Stimulated activated CD8-positive, alpha-beta memory T cell treated with anti-CD3 and anti-CD28 coated beads, Interleukin-12 subunit alpha, Interleukin-12 subunit beta, amount 100 ng/mL, for 4 hours (primary cell): ENCODE measurements at places on chromosomes 11 and 22.

DNA sequence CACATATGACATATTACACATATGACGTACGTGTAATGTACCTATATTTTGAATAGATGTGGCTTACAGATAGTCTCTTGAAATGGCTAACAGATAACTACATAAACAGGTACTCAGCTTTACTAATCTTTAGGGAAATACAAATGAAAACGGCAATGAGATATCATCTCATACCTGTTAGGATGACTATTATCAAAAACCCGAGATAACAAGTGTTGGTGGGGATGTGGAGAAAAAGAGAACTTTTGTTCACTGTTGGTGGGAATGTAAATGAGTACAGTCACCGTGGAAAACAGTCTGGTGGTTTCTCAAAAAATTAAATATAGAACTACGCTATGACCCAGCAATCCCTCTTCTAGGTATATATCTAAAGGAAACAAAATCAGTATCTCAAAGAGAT is 247.6 kb downstream of the ETS1 start:
- DNase-seq, result no peak

DNA sequence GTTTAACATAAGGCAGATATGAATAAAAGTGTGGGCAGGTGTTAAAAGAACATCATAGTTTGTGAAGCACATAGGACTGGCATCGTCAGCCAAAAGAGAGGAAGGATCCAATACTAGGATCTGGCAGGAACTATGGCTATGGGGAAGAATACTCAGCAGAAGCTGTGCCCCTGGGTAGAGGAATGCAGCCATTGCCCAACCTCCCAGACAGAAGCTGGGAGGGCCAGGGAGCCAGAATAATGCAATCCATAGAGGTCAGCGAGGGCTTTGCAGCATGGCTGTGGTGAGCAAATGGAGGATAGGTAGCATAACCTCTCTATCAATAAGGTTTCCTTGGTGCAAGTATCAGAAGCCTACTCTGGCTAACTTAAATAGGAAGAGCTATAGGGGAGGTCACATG is 11.7 kb upstream of the CSTF3 start:
- no peak for DNase-seq

- no peak for DNase-seq
These were observed 9.4 kb upstream of the IGF2 start for GRCh38 chr11:2148595-2148994.

DNA sequence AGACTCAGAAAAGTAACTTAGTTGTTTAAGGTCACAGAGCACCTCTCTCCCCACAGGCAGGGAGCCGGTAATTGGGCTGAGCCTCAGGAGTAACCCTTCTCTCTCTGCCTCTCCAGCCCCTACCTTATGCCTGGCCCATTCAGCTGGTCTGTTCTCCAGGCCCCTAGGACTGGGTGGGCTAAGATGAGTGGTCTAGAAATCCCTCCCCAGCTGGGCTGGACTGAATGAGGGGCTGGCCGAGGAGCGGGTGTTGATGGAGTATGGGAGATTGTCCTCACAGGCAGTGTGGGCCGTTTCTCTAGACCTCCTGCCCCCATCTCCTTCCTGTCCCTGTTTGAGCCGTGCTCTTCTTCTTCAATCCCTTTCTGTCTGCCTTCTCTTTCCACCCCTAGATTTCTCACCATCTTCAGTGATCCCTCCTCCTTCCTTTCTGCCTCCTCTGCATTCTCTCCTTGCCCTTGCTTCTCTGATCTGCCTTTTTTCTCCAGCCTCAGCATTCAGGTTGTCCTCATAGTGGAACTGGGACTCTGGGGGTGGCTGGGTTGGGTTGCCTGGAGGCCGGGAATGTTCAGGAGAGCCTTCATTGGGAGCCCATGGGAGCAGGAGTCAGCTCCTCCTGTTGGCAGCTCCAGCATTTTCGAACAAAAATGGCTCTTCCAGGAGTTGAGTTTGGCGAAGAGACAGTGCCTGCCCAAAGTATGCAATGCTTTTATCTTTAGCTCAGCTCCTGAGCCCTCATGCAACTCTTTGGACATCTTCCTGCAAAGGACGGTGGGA is 7.6 kb downstream of the ST3GAL4 start:
- DNase-seq, result no peak

GRCh38 chr11:9230296-9230695 is 34.9 kb downstream of the DENND5A start:
- no peak for DNase-seq

DNA sequence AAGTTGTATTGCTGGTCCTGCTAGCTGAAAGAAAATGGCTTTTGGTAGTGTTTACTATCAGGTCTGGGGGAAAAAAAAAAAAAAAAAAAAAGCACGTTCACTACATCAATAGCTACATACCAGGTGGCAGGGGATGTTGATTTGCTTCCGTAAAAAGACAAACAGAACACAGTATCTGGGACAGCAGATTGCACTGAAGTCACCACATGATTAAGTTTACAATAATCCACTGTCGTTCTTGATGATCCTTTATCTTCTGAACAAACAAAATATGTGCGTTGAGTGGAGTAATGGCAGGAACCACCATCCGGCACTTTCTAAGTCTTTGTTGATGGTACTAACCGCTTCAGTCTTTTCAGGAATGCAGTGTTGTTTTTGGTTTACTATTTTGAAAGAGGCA is 48.7 kb downstream of the DDX6 start:
- DNase-seq, result no peak

GRCh38 chr22:45756558-45756957 is 84.9 kb downstream of the ATXN10 start:
- DNase-seq, result no peak

DNA sequence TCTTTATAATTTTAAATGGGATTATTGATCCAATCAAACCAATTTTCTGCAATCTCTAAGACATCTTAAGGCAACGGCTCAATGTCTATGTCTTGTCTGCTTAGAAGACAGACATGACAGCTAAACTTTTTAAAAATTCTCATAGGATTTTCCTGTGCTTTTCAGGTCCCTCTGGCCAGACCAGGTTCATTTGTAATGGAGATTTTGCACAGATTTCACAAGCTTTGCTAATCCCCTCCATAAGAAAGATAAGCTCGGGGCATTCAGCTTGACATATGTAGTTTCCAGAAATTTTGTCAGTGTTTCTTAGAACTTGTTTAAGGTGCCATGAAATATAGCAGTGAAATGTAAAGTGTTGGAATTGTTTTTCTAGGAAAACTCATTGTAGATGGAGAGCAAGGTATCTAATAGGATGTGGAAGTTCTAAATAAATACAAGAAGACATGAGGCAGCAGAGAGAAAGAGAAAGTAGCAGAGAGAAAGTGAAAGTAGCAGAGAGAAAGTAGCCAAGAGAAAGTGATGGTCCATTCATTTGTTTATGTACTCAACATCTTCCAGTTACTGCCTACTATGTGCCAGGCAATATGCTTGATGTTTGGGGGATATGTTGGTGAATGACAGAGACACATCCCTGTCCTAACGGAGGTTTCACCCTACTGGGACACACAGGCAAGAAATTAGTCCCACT is 219.1 kb upstream of the ARHGAP42 start:
- DNase-seq, result no peak

GRCh38 chr11:132770829-132771530 is 761.3 kb downstream of the OPCML start:
- DNase-seq, result no peak

DNA sequence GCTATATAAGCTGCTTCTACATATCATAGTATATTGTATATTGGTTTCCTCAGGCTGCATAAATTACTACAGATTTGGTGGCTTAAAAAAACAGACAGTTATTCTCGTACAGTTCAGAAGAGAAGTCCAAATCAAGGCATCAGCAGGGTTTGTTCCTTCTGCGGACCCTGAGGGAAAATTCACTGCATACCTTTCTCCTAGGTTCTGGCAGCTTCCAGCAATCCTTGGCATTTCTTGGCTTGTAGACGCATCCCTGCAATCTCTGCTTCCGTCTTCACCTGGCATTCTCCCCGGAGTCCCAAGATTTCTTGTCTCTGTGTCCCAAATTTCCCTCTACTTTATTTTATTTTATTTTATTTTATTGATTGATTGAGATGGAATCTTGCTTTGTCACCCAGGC is 142.8 kb downstream of the COMMD9 start:
- no peak for DNase-seq

- no peak for DNase-seq
These were observed 349.3 kb upstream of the B3GAT1 start for GRCh38 chr11:134761386-134761785.

DNA sequence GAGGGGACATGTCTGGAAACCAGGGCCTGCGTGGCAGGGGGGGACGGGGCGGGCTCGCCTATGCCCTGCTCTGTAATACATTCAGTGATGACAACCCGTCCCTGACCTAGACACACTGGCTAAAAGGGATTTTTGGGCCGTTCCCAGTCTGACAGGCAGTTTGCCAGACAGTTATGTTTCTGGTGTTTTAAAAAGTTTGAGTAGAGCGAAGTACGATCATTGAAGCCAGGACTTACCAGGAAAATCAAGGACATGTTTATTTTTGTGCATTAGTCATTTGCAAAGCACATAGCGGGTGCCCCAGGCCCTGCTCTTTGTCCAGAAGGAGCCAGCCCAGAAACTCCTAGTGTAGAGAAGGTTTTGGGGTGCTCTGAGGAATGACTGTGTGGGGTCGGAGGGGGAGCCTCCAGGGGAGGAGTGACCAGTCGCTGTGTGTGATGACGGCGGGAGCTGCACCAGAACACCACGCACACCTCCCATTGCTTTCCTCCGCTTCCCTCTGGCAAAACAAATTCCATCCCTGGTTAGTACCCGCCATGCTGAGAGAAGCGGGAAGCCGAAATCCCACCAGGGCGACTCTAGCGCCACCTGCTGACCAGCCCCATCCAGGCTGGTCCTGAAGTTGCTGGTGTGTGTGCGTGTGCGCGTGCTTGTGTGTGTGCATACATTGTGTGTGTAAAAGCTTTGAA is 50.8 kb downstream of the FBLN1 start:
- no peak for DNase-seq

DNA sequence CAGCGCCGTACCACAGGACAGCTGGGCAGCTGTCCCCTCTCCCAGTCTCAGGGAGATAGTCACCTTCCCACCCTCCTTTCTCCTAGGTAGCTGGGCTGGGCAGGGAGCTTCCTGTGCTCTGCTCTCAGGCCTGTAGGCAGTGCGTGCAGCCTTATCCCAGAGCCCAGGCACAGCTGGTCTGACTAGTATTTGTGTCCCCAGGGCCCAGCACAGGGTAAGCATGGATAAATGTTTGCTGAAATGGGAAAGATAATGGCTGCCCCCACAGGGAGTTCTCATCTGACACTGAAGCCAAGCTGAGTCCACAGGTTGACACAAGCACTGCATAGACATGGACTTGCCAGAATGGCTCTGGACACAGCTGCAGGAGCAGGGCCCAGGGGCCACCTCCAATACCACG is 9.8 kb downstream of the SLC15A3 start:
- DNase-seq, result no peak

DNA sequence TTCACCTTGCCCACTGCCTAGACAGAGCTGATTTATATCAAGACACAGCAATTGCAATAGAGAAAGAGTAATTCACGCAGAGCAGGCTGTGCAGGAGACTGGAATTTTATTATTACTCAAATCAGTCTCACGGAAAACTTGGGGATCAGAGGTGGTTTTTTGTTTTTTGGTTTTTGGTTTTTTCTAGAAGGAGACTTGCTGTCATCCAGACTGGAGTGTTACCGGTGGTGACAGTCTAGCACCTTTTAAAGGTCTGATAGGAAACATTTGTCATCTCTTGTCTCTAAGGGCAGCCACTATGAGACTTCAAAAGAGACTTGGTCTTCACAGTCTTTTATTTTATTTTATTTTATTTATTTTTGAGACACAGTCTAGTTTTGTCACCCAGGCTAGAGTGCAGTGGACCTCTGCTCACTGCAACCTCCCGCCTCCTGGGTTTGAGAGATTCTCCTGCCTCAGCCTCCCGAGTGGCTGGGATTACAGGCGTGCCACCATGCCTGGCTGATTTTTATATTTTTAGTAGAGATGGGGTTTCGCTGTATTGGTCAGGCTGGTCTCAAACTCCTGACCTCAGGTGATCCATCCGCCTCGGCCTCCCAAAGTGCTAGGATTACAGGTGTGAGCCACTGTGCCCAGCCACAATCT is 19.1 kb downstream of the APOBEC3H start:
- DNase-seq, result no peak

DNA sequence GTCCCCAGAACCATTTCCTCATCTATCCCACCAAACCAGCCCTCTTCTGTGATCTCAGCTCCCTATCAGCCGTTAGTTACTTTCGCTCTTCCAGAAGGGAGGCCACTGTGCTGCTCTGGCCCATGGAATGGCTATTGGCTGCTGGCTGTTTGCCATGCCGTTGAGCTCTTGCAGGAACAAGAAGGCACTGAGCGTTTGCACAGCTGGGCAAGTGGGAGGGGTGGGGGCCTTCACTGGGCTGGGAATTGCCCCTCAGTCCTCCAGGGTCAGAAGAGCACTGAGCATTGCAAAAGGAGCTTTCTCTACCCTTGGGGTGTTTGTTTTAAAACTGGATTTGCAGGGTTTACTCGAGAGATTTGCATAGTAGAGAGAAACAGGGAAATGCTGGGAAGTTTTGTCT is 129.0 kb upstream of the PARVA start:
- no peak for DNase-seq

GRCh38 chr11:123654566-123655081 is at the start of gene SCN3B:
Gene SCN3B (minus strand): TSS chr11:123654624. CDS start chr11:123653801, 823 bp downstream.
- no peak for DNase-seq

- DNase-seq, result no peak
These were observed 294.4 kb downstream of the NTM start for GRCh38 chr11:131664816-131665215.

DNA sequence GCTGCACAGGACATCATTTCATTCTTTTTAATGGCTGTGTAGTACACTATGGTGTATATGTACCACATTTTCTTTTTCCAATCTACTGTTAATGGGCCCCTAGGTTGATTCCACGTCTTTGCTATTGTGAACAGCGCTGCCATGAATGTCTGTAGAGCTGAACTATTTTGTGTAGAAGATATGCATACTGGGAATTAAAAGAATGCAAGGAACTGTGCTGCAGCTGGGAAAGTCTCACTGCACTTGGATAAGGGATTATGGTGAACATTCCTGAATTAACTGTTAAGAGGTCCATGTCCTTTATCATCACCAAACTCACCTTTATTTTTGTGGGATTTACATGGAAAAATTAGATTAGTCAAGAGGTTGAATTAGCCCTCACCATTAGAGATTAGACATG is 224.7 kb downstream of the SNX19 start:
- no peak for DNase-seq

- no peak for DNase-seq
These were observed 1058.9 kb upstream of the CCDC90B start for GRCh38 chr11:84345027-84345426.

DNA sequence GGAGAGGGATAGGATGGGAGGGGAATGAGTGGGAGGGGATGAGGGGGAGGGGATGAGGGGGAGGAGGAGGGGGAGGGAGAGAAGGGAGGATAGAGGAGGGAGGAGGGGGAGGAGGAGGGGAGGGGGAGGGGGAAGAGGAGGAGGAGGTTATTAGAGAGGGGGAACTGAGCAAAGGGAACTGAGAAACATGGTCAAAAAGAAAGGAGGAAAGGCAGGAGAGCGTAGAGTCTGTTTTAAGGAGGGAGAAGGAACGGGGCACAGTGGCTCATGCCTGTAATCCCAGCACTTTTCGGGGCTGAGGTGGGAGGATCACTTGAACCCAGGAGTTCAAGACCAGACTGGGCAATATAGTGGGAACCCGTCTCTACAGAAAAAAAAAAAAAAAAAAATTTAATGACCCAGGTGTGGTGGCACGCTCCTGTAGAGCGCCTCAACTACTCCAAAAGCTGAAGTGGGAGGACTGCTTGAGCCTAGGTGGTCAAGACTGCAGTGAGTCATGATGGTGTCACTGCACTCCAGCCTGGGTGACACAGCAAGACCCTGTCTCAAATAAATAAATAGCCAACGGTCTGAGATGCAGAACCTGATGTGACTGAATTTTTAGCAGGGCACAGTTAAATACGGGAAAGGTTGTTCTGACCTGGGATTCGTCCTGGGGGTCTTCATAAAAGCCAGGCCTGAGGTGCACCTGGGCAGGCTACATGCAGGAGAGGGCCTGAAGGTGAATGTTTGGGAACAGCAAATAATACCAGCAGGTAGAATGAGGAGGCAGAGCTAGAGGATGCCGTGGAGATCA is 4.0 kb downstream of the B3GNT6 start:
- no peak for DNase-seq
